Suppressor macrophage treated with lipopolysaccharide for 4 hours (primary cell): ENCODE measurements at places on chromosomes 16 and 17.

GRCh38 chr16:77610496-77610895 is 111.8 kb upstream of the NUDT7 start:
- no peak for DNase-seq

DNA sequence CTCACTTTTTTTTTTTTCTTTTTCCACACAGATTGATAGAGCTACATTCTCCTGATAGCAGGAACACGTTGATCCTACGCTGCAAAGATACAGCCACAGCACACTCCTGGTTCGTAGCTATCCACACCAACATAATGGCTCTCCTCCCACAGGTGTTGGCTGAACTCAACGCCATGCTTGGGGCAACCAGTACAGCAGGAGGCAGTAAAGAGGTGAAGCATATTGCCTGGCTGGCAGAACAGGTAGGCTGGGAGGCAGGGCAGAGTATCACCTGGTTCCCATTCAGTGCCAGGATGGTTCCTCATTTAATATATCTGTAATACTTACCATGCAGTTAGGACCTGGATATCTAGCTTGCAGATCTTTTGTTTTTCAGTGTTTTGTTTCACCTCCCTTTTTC is 51.1 kb upstream of the VPS4A start:
- no peak for DNase-seq

DNA sequence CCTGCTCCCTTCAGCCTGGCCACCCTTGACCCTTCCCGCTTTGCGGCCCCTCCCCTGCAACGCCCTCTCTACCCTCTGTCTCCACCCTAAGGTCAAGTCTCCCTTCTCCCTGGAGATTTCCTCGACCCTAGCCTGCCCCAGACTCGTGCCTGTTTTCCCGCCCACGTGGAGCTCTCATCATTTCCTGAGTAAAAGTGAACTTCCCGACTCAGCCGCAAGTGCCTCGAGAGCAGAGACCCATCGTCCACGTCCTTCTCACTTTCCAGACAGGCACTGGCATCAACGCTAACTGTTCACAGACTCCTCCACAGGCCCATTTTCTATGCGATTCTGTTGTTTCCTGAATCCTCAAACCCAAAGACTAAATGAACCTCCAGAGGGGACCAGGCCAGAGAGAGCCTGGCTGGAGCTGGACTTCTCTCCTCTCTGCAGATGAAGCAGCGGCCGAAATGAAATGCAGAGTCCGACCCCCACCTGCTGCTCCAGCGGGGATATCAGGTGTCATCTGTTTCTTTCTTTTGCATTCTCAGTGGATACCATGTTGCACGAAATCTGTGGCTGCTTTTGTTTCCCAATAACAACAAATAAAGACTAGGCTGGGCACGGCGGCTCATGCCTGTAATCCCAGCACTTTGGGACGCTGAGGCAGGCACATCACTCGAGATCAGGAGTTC is 52.5 kb downstream of the RTN4RL1 start:
- DNase-seq, result peak; percentile 75

DNA sequence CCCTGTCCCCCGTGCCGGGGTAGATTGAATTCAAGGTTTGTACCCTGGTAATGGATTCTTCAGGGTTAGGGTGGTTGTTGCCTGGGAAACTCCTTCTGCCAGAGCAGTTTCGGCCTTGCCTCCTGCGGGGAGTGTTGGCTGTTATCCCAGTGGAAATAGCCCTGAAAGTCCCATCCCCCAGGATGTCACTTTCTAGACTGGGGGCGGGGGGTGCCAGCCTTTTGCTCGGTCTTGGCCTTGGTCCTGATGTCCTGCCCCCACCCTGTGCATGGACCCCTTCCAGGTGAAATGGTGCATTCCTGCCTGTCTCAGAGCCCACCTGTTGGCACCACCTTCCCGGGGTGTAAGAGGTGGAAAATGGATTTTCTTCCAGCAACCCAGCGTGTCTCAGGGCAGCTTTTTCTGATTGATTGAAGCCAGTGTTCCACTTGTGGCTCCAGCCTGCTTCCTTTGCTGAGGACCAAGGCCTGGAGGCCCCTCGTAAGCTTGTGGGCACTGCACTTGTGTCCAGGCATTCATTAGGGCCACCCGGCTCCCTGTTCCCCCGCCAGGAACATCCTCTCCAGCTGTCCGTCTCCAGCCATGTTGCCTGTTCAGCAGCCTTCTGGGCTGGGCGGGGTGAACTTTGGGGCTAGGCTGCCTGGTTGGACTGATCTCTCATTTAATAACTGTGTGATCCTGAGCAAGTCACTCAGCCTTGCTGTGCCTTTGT is 25.6 kb downstream of the MGAT5B start:
- no peak for DNase-seq

GRCh38 chr17:48523010-48523409 is 7.8 kb downstream of the HOXB1 start:
- no peak for DNase-seq

GRCh38 chr17:51820252-51820651 is 338.3 kb downstream of the CA10 start:
- no peak for DNase-seq

DNA sequence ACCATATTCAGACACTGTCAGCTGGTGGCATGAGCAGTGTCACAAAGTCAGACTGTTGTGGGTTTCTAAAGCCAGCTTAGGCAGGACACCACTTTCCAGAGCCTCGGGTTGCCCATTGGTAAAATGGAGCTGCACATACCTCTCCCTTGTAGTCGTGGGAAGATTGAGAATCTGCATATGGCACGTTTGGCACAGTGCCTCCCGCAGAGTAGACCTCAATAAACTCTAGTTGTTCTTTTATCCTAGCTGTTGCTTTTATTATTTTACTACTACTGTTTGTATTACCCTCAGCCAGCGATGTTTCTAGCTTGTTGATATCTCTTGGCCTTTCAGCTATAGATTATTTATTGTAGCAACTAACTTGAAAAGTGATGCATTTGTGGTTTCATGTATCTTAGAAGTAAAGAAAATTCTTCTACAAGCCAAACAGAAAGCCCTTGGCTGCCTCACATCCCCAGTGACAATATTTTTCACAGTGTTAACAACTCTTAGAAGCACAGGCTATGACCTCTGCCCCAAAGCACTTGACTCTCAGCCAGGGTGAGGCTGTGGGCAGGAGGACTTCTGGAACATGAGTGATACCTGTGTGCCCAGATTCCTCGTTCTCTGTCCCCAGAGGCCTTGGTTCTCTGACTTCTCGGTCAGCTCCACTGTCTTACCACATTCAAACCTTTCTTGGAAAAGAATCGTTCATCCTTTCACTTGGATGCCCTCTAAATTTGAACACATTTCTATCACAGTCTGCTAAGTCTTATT is 351.6 kb downstream of the SNX29 start:
- no peak for DNase-seq

GRCh38 chr17:62657145-62657665 is 29.7 kb downstream of the MRC2 start:
- no peak for DNase-seq

GRCh38 chr16:3479654-3480216 is 15.6 kb downstream of the C16orf90 start:
- no peak for DNase-seq

- DNase-seq, result no peak
Observed at GRCh38 chr16:73172241-73172972, 124.5 kb upstream of the ZFHX3 start.

- DNase-seq, result no peak
Observed at GRCh38 chr16:25370541-25370940, 112.9 kb upstream of the ZKSCAN2 start.

DNA sequence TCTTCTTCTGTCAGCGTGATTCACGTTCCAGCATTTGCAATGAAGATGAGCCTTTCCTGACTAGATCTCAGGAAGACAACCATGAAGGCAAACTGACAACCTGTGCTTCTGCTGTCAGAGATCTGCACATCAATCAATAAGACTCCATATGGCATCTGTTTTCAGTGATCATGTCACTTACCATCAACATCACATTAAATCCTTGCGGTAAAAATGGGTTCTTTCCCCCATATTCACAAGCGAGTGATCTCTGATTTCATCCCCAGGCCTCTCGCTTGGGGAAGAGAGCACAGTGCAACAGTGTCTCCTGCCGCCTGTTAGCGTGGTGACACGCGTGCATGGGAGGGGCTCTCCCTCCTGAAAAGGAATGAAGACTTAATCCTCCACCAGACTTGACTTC is 11.1 kb downstream of the NACA2 start:
- no peak for DNase-seq

DNA sequence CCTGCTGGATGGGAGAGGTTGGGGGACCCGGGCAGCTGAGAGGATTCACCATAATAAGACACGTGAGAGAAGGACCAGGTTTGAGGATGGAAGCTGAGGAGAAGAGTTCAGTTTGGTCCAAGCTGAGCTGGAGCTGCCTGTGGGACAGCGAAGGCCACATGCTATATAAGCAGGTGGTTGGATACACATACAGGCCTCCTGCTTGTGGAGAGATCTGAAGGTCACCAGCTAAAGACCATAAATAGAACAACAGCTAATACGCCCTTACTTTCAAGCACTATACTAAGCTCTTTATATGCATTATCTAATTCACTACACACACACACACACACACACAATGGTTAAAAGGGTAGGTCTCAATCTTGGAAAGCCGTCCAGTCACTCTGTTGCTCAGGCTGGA is 32.1 kb downstream of the DUSP14 start:
- no peak for DNase-seq

GRCh38 chr17:48307814-48308411 is 122.1 kb downstream of the SKAP1 start:
- peak; percentile 64 for DNase-seq

GRCh38 chr17:59167571-59168001 is 12.0 kb downstream of the PRR11 start:
- peak; percentile 78 for DNase-seq

GRCh38 chr17:61158376-61158775 is 241.3 kb upstream of the TBX2 start:
- no peak for DNase-seq

DNA sequence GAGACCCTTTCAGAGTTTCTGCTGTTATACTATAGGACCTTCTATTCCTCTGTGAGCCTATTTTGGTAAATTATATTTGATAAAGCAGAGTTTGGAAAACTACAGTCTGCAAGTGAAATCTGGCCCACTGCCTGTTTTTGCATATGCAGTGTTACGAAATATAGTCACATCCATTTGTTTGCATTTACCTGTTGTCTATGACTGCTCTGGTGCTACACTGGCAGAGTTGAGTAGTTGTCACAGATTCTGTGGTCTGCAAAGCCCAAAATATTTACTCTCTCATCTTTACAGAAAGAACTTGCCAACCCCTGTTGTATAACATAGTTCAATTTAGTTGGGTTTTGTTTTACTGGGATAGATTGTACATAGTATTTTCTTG is 42.3 kb downstream of the TNRC6A start:
- DNase-seq, result no peak

DNA sequence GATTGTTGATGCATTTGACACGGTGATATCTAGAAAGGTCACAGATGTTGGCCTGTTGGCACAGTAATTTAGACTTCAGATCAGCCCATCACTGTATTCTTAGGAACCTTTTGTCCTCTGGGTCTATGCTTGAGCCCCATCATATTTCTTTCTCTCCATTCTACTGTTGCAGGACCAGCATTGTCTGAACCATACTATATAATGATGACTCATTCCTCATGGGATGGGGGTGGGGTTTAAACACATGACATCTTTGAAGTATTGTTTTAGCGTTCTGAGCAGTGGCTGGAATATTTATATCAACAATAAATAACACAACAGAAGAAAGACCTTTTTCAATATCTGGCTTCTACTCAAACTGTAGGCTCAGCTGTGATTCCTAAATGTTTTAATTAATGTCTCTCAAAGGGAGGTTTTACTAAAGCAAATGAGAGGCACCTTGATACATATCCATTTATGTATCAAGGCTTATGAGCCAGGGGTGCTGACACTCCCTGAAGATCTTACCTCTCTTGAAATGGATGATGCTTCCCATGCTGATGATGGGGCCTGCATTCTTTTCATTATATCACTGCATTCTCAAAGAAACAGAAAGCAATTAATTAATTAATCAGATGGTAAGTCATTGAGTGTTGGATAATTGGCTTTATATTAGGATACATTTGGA is 379.0 kb upstream of the GOT2 start:
- DNase-seq, result no peak
